ENCODE measurements at places on chromosomes 7 and 10. TPM values are rescaled to one million over a fixed set of nuclear protein-coding genes. Genes with fewer than 3 reads are reported as not detected.

TLX1 gene
- not detected for total RNA-seq

GRCh38 chr7:149454750-149455149 is 6.1 kb downstream of the ZNF777 start:
- DNase-seq = no peak

GRCh38 chr10:25557136-25557535 is 376.9 kb upstream of the MYO3A start:
- no peak for DNase-seq

GRCh38 chr10:82757397-82757796 is 882.4 kb downstream of the NRG3 start:
- DNase-seq = no peak

DNA sequence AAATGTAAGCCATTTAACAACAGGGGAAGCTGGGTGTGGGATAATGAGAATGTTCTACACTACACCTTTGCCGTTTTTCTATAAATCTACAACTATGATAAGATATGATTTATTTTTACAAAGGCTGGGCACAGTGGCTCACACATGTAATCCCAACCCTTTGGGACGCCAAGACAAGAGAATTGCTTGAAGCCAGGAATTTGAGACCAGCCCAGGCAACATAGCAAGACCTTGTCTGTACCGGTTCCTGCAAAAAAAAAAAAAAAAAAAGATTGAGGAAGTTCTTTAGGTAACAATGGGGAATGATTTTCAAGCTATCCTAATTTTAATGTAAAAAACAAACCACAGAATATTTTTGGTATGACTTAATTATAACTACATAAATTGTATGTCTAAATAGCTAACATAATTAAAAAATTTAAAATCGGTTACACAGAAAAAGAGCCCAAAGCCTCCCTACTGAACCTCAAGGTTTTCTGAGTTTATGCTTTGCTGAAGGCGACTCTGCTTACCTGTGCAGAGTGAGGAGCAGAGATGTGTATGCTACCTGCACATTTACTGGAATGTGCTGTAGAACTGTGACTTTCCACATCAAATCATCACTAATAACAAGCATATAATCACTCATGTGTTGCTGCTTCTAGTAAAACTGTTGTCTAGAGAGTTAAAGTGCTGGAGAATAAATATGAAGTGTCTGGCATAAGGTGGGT is 163.4 kb downstream of the ATE1 start:
- no peak for DNase-seq

DNA sequence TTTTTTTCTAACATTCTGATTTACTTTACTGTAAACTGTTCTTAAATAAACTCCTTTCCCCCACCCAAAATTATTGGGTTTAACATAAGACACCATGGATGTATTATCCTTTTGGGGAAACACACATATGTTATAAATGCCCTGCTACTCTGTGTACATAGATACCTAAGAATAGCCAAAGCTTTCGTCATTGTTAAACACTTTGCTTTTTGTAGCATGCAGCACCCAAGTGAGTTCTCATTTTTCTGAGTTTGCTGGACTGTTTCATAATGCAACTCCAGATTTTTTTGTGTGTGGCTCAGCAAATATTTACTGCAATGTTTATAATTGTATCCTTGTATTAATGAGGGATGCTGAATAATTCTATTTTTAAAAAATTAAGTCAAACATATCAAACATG is 86.9 kb downstream of the VTI1A start:
- DNase-seq = no peak

DNA sequence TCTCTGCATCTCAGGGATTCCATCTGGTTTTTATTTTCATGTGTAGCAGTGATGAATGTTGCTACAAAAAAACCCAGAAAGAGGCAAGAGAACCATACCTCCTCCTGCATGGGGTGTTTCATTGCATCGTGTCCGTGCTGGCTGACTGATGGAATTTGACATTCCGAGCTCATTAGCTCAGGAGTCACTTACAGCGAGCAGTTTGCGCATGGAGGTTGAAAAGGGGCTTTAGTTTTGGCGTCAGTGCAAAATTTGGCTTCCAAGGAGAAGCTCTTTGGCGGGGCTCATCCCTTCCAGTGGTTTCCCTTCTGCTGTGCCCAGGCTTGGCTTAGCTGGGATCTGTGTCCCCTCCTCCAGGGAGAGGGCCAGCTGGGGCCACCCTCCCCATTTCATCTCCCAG is 25.8 kb downstream of the EMX2 start:
- DNase-seq = no peak

- no peak for DNase-seq
Observed at GRCh38 chr7:125563964-125564529, 634.4 kb upstream of the POT1 start.

DNA sequence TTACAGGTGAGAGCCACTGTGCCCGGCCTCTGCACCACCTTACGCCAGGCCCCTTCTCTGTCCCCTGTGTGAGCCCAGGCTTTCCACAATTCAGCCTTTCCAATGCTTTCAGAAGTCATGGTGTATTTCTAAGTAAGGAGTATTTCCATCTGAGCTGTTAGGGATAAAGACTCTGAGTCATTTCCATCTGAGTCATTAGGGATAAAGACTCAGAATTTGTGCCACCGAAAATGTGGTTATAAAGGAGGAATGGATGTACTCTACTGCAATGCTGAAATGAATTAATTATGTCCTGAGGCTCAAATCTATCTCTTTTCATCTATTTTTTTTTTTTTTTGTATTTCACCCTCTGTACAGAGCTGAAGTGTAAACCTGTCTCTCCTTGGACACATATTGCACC is 84.0 kb downstream of the GATA3 start:
- no peak for DNase-seq

DNA sequence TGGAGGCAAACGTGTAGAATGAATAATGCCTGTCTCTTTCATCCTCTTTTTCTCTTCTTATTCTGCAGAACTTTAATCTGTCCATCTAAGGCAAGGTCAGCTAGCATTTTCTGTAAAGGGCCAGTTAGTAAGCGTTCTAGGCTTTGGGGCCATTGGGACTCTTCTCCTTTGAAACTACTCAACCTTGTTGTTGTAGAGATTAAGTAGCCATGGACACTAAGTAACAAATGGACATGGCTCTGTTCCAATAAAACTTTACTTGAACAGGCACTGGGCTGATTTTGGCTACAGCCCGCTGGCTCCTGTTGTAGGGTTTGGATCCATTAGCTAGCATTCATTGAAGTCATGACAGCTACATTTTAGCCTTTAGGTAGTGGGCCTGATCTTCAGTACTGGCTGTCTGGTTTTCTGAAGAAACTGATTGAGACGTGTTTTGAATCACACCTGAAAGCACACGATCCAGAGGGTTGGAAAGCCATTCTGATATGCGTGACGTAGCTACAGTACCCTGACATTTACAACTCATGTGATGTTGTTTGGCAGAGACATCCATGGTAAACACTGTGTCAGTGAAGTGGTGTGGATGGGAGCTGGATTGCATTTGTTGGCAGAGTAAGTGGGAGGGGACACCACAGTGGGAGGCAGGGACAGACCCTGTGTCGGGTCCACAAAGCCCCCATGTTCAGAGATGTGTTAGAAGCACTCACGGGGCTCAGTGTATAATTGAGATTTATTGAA is 92.5 kb downstream of the MTPN start:
- DNase-seq = no peak

DNA sequence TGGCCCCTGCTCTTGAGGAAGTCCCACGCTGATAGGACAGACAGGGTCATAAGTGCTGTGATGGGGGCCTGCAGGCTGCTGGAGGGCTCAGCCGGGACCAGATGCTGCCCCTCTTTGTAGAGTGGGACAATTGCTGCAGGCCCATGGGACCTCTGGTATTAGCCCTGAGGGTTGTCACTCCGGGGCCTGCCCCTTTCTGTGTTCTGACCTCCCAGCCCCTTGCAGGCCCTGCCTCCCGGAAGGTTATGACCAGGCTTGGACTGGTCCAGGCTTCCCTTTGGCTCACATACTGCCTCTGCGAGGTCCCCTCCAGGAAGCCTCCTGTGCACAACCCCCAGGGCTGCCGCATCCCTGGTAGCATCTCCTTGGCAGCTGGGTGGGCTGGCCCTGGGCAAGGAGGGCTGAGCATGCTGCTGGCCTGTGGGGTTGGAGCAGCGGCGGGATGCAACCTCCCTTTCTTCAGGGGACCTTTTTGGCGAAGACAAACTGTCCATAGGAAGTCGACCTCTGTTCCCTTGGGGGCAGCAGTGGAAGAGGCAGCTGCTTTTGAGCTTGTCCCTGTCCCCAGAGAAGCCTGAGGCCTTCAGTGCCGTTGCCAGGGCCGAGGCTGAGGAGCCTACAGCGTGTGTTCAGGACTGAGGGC is 8.8 kb downstream of the LIMK1 start:
- no peak for DNase-seq

- no peak for DNase-seq
Observed at GRCh38 chr10:79050896-79051555, 17.7 kb upstream of the ZMIZ1 start.

SRRM3 gene
- total RNA-seq = 4.3 TPM

DNA sequence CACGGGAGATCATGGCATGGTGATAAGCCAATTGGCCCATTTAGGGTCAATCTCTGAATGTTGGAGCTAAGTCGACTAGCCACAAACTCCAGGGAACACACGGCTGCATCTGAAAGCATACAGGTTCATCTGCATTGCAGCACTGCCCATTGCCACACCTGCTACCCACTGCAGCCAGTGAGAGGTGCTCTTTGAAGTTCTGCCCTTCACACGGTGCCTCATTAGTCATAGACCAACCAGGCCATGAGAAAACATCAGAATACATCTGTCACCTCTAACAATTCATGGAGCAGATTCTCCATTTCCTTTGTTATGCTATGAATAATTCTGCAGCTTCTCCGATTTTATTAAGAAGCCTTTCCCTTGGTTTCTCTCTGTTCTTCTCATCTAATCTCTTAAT is 65.7 kb upstream of the FAM204A start:
- no peak for DNase-seq

Measured in thoracic aorta (tissue), 2 donors.